ENCODE measurements at places on chromosomes 13 and 19.

DNA sequence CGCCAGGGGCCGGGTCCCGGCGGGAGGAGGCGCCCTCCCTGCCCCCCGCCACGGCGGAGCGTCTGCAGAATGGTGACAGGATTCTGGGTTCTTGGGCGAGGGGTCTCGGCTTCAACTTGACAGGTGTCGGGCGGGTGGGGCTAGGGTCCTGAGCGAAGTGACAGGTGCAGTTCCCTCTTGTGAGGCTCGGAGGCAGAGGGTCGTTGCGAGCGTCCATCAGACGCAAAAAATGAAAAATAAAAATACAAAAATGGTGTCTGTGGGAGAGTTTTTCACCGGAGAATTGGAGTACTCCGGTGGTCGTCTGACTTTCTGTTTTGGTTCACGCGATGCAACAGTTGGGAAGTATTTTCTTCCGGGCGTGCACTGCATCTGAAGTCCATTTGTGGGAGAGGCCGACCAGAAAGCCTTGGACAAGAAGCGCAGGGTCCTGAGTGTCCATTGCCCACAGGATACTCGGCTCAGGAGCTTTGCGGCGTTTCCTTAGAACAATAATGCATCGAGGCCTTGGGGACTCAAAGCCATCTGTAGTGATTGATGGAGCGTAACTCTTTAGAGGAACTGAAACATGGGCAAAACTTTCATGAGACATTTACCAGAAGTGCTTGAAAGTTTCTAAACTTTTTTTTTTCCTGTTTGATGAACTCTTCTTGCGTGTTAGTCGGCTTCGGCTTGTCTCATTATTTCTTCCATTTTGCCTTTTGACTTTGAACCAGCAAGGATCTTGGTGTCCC is 759 bp downstream of the RB1 start:
- DNase-seq: no peak

DNA sequence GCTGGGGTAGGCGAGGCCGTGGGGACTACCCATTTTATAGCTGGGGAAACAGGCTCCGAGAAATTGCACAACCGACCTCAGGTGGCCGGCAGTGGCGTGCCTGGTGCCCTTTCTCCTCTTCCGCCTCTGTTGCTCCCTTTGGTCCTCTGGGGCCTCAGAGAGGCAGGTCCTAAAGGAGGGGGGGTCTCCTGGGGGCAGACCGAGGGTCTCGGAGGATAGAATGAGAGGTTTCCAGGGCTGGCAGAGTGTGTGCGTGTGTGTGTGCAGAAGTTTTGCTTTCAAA is 11.3 kb downstream of the STX10 start:
- no peak for DNase-seq

GRCh38 chr13:98974053-98974452 is 3.8 kb downstream of the DOCK9 start:
- no peak for DNase-seq

DNA sequence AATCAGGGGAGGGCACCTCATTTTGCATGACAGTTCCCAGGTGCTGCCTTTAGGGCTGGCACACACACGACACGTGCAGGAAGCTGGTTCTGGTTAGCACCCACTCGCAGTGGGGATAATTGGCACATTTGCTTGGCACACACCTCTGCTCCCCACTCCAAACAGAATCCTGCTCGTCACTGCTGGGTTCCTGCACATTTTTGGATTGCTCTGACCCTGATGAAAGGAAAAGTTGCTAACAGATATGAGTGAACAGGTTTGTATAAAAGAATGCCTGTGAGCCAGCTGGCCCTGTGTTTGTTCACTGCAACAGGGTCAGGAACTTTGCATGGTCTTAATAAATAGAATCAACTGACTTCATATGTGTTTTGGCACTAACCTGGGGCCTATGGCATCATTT is 1500.4 kb downstream of the EFNB2 start:
- DNase-seq: no peak

DNA sequence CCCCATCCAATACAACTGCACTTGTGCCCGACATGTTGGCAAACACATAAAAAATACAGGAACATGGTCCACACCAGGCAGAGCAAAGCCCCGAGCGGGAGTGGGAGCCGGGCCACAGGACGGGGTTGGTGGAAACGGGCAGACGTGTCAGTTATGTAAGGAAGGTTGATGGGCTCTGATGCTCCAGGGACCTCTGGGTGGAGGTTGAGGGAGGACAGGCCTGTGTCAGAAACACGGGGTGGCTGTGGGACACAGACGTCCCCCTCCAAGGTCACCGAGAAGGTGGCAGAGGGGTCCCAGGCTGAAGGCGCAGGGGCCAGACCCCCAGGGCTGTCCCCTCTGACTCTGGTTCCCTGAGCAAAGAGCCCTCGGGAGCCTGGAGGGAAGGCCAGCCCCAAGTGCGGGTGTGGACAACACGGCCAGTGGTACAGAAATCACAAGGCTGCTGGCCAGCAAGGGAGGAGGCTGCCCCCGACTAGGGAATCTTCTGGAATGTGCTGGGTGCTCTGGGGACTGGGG is 31.4 kb upstream of the C13orf46 start:
- no peak for DNase-seq

DNA sequence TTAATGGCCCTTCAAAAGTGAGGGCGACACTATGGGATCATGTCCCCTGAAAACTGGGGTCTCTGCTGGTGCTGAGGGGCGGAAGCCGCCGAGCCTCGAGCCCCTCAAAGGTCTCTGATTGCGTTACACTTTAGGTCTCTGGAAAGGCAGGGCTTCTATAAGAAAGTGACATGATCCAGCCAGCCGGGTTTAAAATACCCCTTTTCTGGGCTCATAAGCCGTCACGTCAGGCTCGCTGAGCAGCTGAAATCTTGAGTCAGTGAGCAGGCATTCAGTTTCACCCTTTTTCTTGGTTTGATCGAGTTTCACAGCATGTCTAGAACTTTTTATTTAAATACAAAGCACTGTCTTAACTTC is 600 bp upstream of the HMGB1 start:
- DNase-seq: no peak

GRCh38 chr19:10228920-10229319 is 2.2 kb downstream of the S1PR2 start:
- no peak for DNase-seq

DNA sequence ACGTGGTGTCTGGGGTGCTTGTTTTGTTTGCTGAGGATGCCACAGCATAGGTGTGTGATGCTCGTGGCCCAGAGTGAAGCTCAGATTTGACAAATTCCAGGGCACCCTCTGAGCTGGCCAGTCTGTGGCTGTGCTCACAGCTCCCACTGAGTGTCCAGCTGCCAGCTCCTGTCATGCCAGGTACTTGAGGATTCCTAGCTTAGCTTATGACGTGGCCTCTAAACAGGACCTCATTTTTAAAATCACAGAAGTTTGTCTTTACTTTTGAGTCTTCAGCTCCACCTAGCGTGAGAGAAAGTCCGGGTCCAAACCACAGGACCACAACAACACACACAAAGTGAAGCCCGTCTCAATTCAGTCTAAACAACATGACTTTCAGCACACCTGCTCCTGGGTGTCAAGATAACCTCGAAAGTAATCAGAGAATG is 117.3 kb downstream of the RAB20 start:
- DNase-seq: no peak

DNA sequence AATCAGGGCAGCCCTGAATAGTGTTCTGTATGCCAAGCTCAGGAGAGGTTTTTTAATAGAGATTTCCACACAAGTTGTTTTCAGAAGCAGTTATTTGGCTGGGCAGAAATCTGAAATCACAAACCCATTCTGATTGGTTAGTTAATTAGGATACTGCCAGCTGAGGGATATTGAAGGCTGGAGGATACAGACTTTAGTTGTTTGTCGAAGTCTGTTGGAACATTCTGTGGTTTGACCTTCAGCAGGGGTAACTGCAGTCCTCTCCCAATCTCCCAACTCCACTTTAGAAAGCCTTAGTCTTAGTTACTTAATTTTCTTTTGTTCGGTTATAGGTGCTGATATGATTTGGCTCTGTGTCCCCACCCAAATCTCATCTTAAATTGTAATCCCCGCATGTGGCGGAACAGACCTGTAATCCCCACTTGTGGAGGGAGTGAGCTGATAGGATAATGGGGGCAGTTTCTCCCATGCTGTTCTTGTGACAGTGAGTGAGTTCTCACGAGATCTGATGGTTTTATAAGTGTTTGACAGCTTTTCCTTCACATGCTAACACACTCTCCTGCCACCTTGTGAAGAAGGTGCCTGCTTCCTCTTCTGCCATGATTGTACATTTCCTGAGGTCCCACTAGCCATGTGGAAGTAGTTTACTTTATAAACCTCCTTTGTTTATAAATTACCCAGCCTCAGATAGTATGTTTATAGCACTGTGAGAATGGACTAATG is 169.2 kb downstream of the GPC5 start:
- DNase-seq: no peak

DNA sequence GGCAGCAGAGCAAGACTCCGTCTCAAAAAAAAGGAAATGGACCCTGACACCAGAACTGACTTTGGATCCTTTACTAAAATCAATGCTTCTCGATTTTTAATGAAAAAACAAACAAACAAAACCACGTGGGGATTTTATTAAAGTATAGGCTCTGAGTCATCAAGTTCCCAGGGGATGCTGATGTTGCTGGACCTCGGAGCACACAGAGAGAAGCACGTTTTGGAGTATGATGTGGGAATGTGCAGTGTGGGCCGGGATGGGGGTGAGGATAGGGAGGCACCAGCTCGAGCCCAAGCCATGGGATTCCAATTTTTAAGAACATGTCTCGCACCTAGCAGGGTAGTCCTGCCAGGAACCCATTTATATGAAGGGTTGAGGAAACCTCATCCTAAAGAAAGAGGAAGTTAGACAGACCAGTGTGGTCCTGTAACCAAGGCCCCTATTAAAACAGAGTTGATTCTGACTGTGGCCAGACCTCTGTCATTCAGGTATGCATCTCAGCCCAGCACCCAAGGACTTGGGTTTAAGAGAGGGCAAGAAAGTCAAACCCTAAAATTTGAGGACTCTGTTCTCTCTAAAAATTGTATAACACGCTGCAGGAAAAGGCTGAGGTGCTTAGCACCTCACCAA is 6.4 kb downstream of the FLT1 start:
- no peak for DNase-seq

DNA sequence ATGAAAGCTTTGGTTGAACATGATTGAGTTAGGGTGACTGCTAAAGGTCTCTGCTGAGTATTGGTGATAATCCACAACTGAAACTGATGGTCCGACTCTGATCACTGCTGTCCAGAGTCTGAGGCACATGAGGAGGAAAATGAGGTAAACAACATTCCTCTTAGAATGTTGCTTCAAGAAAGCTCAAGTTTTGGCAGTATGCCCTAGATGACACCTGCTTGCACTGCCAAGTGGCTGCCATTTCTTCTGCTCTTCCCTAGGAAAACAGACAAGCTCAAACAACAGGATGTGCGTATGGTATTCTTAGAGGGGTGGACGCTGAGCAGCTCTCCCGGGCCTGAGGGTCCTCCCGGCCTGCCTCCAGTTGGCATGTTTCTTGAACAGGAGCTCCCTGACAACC is 15.2 kb upstream of the MTIF3 start:
- no peak for DNase-seq

GRCh38 chr19:54521022-54521859 is 18.6 kb downstream of the LAIR2 start:
- DNase-seq: no peak

DNA sequence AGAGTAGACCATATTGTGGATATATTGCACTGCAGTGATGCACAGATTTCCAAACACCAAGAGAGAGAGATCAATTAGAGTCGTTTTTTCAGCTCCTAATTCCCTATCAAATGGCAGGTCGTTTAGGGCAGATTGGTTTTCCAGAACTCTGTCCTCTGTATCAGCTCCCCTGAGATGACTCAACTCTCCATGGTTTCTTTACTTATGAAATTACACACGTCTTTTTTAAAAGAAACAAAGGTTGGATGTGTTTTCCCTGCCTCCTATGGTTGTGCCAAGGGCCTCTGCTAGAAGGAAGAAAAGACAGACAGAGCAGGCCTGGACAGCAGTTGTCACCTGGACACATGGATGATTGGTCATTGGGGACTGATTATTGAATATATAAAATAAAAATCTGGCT is 478.1 kb upstream of the NBEA start:
- no peak for DNase-seq

GRCh38 chr19:58579473-58580142 is 6.5 kb upstream of the MZF1 start:
- no peak for DNase-seq

- DNase-seq: no peak
Measured at GRCh38 chr13:26425443-26426358, 131.8 kb upstream of the WASF3 start.

DNA sequence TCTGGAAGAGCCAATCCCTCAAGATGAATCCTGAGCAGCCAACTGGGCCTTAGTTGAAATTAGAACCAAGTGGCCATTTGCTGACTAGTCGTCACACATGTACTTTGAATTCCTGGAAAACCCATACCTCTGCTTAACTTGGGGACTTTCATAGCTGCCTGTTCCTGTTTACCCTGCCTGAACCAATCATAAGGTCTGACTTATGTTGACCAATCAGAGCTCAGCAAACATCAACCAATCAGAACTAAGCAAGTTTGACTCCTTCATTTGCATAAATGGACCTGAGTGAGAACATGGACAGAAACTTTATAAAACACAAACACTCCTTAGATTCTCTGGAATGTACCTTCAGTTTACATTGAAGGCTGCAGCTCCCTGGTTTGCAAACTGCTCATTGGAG is 50.8 kb downstream of the LATS2 start:
- no peak for DNase-seq

DNA sequence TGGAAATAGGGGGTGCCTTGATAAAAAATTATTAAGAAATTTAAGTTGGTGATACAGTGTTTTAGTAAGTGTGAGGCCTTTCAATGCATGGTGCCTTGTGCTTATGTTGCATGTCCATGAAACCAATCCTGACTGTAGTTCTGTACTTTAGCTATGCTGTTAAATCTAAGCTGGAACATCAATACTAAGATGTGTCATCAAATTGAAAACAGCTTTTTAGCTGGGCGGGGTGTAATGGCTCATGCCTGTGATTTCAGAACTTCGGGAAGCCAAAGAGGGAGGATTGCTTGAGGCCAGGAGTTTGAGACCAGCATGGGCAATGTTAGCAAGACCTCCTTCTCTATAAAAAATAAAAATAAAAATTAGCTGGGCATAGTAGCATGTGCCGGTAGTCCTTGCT is 930.3 kb upstream of the PCDH9 start:
- DNase-seq: no peak

DNA sequence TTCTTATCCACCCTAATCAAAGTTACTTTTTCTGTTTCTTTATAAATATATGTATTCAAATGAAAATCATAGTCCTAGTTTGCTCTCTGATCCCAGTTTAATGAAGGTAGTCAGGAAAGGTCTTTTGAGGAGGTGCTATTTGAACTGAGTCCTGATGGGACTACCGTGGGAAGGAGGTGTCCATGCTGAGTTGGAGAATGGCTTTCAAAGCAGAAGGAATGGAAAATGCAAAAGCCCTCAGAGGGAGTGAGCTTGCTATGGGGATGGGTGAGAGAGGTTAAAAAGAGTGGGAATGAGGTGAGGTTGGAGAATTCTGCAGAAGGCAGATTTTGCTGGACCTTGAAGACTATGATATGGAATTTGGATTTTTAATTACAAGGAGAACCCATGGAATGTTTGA is 193.6 kb downstream of the GPC6 start:
- no peak for DNase-seq

- no peak for DNase-seq
Measured at GRCh38 chr19:45216667-45217066, 28.5 kb downstream of the EXOC3L2 start.
